Effector CD4-positive, alpha-beta T cell (primary cell): ENCODE measurements at places on chromosomes 2 and 18.

GRCh38 chr2:191145769-191146471, 4.9 kb downstream of the STAT4 start:
- no peak for DNase-seq

DNA sequence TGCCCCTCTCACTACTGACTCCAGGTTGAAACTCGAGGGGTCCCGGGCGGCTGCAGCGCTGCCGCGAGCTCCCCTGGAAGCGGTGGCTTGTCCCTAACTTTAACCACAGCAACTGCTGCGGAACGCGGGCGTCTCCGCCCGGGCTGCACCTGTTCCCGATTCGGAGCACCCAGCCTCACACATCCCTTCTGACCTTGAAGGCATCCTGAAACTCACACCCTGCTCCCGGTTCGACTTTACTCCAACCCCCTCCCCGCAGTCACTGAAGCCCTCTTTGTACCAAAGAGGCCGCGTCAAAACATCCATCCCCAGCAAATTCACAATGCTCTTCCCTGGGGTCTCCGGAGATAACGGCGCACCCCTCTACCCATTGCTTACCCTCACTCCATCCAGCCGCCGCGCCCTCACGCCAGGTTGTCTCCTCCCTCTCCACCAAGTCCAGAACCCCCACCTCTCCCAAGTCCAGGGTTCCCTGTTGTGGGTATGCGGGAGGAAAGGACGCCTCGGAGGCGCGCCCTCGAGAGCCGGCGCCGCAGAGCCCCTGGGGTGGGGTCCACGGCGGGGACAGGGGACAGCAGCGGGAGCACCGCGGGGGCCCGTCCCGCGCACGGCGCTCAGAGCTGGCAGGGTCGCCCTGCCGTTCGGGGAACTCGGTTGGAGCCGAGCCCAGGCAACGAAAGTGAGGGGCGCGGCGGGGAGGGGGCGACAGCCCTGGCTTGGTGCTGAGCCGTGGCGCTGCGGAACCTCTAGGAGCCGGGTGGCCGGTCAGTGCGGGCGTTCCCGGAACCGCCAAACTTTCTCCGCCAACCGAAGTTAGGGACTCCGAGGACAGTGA, 934 bp downstream of the MYO5B start:
- DNase-seq, result no peak

DNA sequence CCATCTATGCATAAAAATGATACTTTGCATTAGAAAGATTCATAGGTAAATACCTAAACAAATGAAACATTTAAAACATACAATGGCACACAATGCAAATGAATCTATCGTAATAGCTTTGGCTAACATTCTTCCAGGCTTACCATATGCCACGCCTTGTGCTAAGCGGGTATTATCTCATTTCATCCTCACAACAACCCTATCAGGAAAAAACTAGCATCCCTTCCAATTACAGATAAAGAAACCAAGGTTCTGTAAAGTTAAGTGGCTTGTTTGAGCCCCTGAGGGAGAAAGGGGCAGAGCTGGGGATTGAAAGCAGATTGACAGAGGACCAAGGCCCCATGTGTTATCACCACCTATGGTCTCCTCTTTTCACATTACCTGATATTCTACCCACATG, 145.4 kb upstream of the ETAA1 start:
- DNase-seq, result no peak

DNA sequence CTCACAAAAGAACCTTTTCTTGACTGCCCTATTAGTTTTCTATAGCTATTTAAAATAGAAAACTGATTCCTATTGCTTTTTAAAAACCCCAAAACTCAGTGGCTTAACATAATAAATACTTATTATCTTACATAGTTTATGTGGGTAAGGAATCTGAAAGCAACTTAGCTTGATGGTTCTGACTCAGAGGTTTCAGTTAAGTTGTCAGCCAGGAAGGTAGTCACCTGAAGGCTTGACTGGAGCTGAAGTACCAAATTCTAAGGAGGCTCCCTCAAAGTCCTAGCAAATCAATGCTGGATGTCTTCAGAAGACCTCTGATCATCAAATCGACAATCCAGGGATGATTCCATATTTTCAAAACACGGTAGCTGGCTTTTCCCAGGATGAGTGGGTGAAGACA, 546.6 kb upstream of the CDH2 start:
- DNase-seq, result no peak

GRCh38 chr2:20526708-20527107, 79.8 kb downstream of the RHOB start:
- no peak for DNase-seq

- DNase-seq, result no peak
These were observed 1022.9 kb upstream of the NRXN1 start for GRCh38 chr2:52054824-52055223.

- DNase-seq, result no peak
These were observed 155.7 kb downstream of the EVA1A start for GRCh38 chr2:75405000-75405399.

- no peak for DNase-seq
These were observed 813.9 kb upstream of the CNTNAP5 start for GRCh38 chr2:123211181-123211580.

DNA sequence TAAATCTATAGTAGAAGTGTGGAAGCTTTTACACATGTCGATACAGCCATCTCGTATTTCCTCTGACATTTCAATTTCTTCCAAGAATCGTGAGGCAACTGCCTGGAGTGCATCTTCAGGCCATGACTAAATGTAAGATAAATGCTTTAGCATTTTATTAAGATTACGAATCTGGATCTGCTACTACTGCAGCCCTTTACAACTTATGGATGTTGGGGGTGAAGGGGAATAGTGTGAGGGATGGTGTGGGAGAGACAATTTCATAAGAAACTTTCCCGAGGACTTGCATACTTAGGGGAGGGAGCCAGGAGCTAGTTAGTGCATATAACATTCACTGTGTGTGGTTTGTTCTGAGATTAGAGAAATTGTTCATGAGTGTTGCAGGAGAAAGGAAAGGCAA, 204.8 kb downstream of the SLC39A10 start:
- DNase-seq, result no peak

GRCh38 chr2:70240599-70240998, 7.8 kb downstream of the TIA1 start:
- no peak for DNase-seq

DNA sequence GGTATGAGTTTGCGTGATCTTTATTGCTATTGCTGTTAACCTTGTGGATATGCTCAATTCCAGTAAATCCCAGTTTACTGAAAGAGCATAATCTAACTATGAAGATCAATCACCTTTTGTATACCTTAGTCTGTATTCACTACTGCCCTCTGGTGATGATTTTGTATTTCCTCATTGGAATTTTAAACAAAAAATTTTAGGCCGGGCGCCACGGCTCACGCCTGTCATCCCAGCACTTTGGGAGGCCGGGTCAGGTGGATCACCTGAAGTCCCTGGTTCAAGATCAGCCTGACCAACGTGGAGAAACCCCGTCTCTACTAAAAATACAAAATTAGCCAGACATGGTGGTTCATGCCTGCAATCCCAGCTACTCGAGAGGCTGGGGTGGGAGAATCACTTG, 5.1 kb downstream of the COMMD1 start:
- DNase-seq, result no peak

DNA sequence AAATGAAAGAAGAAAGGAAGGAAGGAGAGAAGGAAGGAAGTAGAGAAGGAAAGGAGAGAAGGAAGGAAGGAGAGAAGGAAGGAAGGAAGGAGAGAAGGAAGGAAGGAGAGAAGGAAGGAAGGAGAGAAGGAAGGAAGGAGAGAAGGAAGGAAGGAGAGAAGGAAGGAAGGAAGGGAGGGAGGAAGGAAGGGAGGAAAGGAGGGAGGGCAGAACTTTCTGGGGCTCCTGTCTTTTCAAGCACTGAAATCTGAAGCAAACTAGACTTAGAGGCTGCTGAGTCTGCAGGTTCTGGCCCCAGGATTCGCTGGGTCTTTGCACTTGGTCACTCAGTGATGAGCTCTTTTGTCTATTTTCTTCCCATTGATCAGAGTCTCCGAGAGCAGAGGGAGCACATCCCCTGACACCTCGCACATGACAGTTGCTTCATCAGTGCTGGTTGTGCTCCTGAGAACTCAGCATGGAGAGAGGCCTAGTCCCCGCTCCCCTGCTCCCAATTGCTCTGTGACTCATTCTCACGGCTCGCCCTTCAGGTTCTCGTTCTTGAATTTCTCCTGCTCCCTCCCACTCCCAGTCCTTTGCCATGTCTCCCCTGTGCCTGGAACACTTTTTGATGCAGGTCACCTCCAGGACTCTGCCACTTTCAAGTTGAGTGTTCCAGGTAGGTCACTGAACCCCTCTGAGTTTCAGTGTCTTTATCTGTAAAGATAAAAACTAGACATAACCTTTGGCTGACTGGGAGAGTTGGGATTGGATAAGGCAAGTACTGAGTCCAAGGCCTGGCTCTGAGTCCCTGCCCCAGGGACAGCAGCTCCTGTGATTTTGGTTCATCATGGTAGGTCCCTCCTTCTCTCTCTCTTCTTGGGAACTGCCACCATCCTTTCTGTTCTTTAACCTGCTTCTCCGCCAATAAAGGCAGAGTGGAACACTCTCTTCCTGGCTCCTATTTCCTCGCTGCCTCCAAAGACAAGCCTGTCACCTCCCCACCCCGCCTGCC, 55.2 kb downstream of the TNP1 start:
- no peak for DNase-seq

GRCh38 chr2:15158100-15158499, 403.0 kb downstream of the NBAS start:
- DNase-seq, result no peak

DNA sequence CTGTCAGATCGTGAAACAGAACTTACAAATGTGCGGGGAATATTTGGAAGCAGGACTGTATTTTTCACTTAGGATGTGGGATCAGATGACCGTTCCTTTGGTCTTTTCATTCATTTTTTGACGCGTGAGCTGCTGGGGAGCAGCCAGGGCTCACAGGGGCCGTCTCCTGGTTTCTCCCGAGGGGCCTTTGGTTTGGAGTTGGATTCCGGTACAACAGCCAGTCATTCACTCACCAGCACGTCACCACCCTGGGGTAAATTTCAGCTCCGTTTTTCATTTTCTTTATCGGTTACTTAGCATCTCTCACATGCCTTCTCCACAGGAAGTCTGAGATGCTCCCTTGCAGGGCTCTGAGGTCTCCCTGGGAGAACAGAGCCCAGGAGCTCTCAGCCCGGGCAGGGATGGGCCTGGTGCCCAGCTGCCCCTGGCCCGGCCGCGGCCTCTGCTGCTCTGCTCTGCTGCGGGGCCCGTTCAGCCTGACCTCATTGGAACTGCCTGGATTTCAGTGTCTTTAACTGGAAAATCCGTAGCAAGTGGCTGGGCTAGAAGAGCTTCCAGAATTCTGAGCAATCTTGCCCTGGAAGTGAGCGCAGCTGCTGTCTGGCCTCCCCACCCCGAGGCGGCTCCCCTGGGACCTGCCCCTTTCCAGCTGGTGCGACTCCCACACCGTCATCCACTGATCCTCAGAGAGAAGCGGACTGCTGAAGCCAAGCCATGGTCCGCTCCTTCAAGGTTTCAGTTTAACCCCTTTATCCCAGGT, 335.6 kb downstream of the EIPR1 start:
- no peak for DNase-seq
